ENCODE measurements at places on chromosomes 4 and X. TPM values are rescaled to one million over a fixed set of nuclear protein-coding genes. Genes with fewer than 3 reads are reported as not detected.

ZBTB49 gene
- total RNA-seq = 5.3 TPM

HDX gene
- 5.5 TPM for total RNA-seq

SYTL5 gene
- total RNA-seq = 0.65 TPM

ENOX2 gene
- total RNA-seq = 12.8 TPM

ANKRD37 gene
- total RNA-seq = 5.2 TPM

CORIN gene
- total RNA-seq = 1.4 TPM

All from left lung (tissue), 14 donors.